ENCODE measurements at places on chromosomes 3 and 15.

- DNase-seq, result peak; percentile 20
Observed at GRCh38 chr3:48194446-48195071, 6.3 kb upstream of the CDC25A start.

- DNase-seq, result no peak
Observed at GRCh38 chr15:62739082-62739481, 303.5 kb upstream of the TPM1 start.

GRCh38 chr3:50617096-50617791, at the start of gene MAPKAPK3:
Gene MAPKAPK3, plus strand, starts transcription at chr3:50617151. Its CDS starts 415 bp downstream, at chr3:50617566.
- DNase-seq, result peak; percentile 49

- DNase-seq, result no peak
Observed at GRCh38 chr3:118846176-118846575, 188.5 kb downstream of the IGSF11 start.

- DNase-seq, result no peak
Observed at GRCh38 chr3:72141264-72141663, 356.3 kb upstream of the PROK2 start.

- DNase-seq, result no peak
Observed at GRCh38 chr15:78093242-78094020, 1.1 kb downstream of the SH2D7 start.

- DNase-seq, result no peak
Observed at GRCh38 chr3:73520931-73521461, 103.7 kb downstream of the PDZRN3 start.

DNA sequence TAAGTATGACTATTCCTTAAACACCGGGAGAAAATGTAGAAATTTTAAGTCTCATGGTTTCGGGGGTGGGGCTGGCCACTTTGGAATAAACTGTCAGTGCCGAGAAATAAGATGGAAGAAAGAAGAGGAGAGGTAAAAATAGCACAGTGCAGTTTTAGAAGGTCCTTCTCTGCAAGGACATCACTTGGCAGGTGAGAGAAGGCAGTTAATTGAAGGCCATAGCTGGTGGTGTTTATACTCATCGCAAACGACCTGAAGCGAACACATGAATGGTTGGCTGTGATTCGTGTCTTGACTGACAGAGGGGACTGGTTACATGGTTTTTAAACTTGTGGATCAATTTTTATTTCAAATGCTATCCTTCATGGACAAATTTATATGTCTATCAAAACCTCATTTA, 54.9 kb upstream of the SENP5 start:
- DNase-seq, result no peak

- DNase-seq, result no peak
Observed at GRCh38 chr3:39322936-39323335, 6.6 kb upstream of the CCR8 start.

DNA sequence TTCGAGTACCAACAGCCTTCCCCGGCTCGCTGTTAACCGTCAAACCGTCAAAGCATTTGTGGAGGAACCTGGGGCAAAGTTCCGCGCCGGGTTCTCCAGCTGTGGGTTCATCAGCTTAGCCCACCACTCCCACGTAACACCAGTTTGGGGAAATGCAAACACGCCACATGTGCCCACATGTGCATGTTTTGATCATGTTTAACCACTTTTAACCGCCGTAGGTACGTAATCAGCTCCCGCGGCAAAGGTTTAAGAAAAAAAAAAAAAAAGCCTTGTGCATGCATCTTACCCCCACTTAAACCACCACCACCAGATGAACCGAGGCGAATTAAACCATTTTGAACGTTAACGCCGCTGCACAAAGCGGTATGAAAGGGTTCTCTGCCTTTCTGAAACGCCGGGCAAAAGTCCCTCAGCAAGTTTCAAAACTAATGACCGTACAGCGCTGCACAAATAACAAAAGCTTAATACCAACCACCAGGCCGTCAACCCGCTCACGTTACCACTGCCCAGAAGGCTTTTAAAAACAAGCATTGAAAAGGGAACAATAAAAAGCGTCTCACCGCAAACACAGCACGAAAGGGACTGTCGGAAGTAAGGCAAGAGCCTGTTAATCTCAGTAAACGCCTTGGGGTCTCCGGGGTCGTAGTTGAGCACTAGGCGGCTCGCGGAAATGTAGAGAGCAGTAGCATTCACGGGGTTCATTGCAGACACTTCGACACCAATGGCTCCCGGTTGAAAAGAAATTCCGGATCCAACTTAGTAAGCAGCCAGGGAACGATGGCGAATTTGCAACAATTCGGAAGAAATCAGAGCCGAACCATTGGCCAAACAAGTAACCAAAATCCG, 1.5 kb downstream of the MSL2 start:
- peak; percentile 67 for DNase-seq

- no peak for DNase-seq
Observed at GRCh38 chr3:66744986-66745385, 244.2 kb upstream of the LRIG1 start.

- DNase-seq, result no peak
Observed at GRCh38 chr3:45499529-45499928, 95.0 kb upstream of the LIMD1 start.

DNA sequence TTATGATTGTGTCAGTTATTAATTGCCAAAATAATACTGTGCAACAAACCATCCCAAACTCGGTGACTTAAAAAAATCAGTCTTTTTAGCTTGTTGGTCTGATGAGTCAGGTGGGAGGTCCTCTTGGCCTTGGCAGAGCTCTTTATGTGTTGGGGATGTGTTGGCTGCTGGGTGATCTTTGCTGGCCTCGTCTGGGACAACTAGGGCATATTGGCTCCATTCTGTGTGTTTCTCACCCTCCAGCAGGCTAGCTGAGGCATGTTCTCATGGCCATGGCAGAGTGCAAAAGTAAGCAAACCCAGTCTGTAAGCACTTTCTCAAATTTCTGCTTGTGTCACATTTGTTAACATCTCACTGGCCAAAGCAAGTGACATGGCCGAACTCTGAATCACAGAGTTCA, 251.6 kb downstream of the RPLP1 start:
- DNase-seq, result no peak

DNA sequence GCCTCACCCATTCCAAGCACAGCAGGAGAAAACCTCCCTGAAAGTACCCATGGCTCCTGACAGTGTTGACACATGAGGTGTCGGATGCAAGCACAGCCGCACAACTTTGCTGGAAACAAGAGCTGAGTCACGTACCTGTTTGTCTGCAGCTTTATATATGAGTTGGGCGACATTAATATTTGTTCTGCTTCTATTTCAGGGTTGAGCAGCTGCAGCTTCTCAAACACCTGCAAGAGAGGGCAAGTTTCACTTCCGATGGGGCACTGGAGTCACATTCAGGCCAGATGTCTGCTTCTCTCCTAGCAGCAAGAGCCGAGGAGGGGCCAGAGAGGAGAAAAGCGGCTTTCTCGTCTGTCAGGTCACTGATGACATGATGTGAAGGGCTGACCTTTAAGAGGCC, 88.0 kb downstream of the NUP210 start:
- no peak for DNase-seq

GRCh38 chr3:54712539-54712938, 215.3 kb downstream of the LRTM1 start:
- no peak for DNase-seq

DNA sequence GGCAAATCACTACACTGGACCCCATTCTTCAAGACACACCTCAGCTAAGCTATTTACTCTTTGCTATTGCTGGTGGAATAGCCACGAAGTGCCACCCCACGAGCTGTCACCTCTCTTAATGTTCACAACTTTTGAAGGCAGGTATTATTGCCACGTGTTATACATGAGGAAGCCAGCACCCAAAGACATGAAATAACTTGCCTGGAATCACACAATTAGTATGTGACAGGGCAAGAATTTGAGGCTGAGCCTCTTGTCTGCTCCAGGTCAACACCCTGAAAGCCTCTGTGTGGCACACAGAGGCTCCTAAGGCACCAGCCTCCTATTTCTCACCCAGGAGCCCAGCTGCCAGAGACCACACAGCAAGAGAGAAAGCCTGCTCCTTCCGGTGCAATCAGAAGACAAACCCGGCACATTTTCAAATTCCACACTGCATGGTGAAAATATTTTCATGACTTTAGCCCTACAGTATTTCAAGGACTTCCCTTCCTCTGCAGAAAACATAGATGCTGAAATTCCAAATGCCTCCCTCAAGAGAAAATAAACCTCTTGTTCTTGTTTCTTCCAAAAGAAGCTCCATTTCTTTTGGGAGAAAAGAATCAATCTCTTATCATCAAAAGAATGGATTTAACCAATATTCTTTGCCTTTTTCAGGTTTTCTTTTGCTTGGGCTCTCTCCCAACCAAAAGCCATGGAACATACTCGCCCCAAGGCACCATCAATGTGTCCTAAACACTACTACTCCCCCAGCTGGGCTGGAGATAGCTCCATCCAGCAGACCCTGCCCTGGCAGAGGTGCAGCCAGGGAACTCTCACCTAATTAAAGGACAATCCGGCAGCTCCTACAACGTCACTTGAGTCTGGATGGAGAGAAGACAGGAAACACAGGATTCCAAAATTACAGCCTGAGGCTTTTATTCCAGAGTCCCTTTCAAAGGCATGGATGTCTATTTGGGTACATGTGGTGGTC, 84.7 kb upstream of the THBS1 start:
- DNase-seq, result no peak

DNA sequence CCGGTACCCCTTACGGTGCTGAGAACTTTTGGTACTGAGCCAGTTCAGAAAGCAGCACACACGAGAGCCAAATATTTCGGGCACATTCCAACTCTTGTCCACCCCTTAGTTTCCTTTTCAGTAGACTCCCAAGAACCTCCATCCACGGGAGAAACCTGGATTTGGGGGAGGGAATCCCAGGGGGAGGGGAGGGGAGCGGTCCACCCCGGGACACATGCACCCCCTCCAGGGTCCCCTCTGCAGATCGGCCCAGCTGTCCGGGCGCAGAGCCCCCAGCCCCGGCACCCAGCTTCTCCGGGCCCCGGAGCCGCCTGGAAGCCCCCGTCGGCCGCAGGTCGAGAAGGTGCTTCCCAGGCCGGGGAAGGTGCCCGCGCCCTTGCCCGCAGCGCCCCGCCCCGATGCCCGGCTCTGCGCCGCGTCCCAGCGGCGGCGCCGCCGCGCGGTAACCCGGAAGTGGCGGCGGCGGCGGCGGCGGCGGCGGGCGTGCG, 455 bp upstream of the ABHD17C start:
- DNase-seq, result no peak

- no peak for DNase-seq
Observed at GRCh38 chr3:191696348-191696747, 235.4 kb downstream of the PYDC2 start.

DNA sequence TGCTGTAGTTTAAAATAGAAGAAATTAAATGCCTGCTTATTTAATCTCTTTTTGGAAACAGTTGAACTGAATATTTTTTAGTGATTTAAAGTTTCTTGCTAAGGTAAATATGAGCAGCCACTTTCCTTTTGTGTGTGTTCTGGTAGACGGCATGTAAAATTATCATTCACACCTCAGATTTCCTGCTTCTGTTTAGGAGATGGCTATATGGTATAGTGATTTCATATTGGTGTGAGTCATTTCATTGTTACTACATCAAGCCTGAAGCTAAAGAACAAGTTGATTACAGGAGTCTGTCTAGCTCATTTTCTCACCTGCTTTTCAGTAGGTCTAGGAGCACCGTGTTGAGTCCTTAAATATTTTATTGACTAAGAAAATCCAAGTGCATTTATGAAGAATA, 2.2 kb downstream of the LRCH3 start:
- no peak for DNase-seq

DNA sequence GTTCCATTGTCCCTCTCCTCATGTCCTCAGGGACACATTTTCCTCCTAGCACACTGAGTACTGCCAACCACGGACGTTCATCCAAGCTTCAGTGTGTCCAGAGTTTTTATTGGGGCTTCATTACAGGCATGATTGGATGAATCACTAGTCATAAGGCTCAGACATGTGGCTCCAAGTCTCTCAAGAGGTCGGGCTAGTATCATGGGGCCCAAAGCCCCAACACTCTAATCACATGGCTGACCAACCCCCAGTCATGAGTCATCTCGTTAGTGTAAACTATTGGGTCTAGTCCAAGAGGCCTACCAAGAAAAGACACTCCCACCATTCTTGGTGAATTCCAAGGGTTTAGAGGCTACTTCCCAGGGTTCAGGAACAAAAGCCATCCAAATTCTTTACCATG, 4.4 kb downstream of the TERC start:
- DNase-seq, result no peak

DNA sequence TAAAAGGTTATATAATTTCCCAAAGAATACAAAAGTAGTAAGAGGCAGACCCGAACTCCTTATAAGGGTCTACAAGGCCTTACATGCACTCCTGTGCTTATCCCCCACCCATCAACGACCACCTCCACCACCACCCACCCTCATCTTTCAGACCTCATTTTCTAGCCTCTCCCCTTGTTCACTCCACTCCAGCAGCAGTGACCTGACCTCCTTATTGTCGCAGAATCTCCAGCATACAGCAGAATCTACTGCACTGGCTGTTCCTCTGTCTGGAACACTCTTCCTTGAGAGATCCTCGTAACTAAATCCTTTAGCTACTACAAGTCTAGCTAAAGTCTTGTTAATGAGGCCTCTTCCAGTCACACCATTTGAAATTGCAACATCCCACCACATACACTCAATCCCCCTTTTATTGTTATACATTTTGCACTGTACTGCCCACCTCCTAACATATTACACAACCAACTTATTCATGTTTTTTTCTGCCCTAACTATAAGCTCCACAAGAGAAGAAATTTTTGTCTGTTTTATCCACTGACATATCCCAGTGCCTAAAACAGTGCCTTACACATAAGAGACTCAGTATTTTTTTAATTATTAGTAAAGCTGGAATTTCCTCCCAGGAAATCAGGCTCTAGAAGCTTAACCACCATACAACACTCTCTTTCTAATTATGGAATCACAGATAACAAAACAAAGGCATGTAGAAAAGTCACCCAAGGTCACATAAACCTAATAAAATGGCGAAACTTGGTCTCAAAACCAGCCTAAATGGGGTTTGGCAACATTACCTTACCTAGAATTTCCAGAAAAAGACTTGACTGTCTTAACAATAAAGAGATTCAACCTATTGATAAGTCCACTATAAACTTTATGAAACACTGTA, 40.2 kb downstream of the ZNF148 start:
- DNase-seq, result no peak

- no peak for DNase-seq
Observed at GRCh38 chr3:58658508-58658907, 8.1 kb downstream of the FAM3D start.

- peak; percentile 90 for DNase-seq
Observed at GRCh38 chr3:52238761-52239701, at the start of gene TWF2. Gene TWF2, minus strand, starts transcription at chr3:52239158. Its CDS starts 142 bp downstream, at chr3:52239016.

DNA sequence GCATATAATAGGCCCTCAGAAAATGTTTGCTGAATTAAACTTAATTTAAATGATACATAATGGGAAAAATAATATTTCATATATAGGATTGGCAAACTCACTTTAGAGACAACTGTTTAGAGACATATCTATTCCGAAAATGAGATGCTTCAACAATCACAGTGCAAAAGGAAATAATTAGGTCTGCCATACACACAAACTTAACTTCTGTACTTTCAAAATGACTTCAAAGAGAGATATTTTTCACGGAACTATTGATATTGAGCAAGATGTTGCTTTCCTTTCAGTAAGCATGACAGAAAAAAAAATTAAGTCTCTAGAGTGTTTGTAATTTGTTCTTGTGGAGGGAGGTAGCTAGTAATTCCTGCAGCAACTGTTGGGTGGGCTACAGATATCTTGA, 769.5 kb downstream of the TUSC7 start:
- no peak for DNase-seq

- DNase-seq, result peak; percentile 86
Observed at GRCh38 chr15:31870328-31871165, 159.8 kb upstream of the CHRNA7 start.

Measured in CD4-positive, alpha-beta T cell treated with Interleukin-6 for 4 hours (primary cell).